ENCODE measurements at places on chromosomes 2 and 18.

- no peak for DNase-seq
Measured at GRCh38 chr18:76564117-76564516, 69.1 kb upstream of the ZNF516 start.

- no peak for DNase-seq
Measured at GRCh38 chr2:191018048-191018447, 4.1 kb upstream of the STAT1 start.

DNA sequence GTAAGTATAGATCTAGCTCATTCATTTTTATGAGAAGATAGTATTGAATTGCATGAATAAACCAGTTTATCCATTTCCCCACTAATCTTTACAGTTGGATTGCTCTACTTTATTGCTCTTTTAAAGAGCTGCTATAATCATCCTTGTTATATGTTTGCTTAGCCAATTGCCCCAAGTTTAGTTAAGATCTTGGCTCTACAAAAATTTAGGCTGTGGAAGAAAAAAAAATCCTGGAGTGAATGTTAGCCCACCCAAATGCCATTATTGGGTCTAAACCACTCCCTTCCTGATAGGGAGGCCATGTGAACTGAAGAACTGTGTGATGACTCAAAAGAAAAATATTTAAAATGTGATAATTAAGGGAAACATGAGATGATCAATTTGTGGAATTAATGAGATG lies 2.9 kb downstream of the ALS2 start:
- DNase-seq, result no peak

DNA sequence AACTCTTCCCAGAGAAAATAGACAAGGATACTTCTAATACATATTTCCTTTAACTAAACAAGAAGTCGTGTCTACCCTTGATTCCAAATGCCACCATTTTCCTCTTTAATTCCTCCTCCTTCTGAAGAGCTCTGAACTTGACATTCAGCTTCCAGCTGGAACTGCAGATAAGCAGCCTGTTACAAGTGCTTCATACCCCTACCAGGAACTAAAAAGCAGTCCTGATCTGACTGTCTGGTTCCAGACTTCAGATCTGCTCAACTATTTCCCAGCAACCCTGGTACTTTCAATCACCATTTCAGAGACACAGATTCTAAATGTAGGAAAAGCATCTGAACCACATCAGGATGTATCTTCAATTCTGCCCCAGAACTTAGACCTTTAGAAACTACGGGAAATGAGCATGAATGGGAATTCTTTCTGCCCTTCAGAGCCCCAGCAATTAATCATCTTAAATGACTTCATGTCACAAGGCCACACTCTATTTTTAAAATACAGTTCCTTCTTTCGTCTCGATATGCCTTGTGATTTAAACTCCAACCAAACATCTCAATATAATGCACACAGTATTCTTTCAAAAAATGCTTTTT lies 159.5 kb downstream of the L3MBTL4 start:
- no peak for DNase-seq

- no peak for DNase-seq
Measured at GRCh38 chr2:6999211-6999877, 82.1 kb downstream of the RNF144A start.

DNA sequence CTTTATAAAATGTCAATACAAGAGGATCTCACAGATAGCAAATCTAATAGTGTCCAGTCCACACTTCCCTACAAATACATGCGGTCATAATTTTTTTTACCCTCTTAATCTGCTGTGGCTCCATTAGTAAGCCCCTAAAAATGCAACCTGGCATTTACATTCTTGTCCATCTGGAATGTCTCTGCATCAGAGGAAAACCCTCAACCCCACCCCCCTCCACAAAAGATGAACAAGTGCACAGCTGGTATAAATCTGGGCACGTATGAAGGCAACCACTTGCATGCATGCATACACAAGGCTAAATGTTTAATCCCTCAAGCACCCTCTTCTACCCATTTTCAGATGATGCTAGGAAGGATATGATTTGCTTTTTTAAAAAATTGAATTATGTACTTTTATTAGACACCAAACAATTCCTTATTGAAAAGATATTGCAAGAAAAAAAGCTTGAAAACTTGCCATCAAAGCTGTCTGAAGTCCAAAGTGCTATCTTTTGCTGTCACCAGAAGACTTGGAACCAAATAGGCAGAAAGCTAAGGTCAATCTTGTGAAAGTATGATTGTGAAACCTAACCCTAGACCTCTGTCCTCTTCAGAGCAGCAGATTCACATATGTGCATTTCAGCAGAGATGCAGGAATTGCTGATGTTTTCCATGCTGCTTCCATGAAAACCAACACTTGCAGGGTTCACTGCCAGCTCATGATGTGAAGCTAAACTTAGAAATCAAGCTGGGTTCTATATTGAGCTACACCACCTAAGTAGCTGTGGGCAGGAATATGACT lies 39.0 kb downstream of the IRS1 start:
- DNase-seq, result no peak

- DNase-seq, result no peak
Measured at GRCh38 chr18:29594493-29594892, 1417.6 kb upstream of the CDH2 start.

DNA sequence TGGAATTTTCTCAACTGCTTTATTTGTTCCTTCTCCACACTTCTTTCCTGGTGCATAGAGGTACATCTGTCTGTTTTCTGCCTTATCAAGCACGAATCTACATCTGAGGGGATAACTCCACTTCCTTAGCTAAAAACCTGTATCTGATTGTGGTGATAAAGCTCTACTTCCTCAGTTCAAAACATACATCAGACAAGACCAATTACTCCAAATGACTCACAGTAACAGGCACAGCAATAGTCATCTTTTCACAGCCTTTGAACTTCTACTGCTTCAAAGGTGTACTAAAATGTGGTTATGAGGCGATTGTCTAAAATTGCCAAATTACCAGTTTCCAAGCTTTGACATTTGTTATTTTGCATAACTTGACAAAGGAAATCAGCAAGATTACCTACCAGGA lies 803.6 kb upstream of the ZEB2 start:
- no peak for DNase-seq

GRCh38 chr2:155975734-155976133 lies 356.8 kb downstream of the NR4A2 start:
- DNase-seq, result no peak

GRCh38 chr2:149825473-149825872 lies 237.9 kb upstream of the MMADHC start:
- DNase-seq, result no peak

DNA sequence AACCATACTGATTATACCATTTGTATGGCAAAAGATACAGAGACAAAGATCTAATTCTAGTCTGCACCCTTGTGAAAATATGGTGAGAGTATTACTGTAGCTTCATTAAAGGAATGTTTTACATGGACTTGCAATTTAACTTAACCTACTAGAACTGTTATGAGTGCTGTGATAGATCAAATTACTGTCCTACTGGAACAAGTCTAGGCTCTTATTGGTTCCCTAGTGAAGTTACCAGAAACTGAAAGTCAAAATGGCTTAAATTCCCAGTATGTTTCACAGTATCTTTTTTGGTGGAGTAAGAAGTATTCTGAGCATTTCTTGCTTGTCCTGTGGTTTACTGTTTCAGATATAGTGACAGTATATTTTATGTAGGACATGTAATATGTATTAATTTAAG lies 3.8 kb upstream of the TBR1 start:
- no peak for DNase-seq

DNA sequence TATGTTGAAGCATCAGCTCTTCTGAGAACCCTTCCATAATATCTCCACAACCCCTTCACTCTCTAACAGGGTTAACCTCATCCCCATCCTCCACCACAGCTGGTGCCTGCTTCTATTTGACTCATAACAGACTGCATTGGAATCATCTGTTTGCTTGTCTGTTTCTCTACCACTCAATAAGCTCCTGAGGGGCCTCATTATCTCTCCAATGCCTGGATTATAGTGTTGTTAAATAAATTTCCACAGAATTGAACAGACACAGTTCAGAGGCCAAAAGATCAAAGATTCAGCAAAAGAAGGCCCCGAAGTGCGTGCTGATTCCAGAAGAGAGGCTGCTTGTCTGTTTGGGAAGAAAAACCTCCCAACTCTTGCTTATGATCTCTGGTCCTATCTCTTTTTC lies 33.7 kb upstream of the FAM98A start:
- DNase-seq, result no peak

GRCh38 chr18:32956591-32957315 lies 183.9 kb upstream of the KLHL14 start:
- DNase-seq, result no peak

DNA sequence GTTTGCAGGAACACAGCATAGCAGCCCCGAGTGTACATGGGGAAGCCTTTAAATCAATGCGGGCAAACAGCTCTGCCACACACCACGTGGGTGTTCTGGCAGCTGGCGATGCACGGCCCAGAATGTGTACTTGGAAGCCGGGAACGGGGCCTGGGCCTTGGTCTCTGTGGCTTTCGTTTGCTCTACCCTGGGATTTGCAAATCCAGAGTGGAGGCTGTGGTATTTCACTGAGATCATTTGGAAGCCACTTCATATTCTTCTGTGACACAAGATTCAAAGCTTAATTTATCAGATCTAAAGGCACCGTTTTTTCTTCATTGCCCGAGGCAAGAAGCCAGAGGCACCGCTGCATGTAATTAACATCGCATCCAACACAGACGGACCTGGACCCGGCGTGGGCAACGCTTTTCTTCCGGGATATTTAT lies 246.3 kb upstream of the MYT1L start:
- DNase-seq, result no peak

DNA sequence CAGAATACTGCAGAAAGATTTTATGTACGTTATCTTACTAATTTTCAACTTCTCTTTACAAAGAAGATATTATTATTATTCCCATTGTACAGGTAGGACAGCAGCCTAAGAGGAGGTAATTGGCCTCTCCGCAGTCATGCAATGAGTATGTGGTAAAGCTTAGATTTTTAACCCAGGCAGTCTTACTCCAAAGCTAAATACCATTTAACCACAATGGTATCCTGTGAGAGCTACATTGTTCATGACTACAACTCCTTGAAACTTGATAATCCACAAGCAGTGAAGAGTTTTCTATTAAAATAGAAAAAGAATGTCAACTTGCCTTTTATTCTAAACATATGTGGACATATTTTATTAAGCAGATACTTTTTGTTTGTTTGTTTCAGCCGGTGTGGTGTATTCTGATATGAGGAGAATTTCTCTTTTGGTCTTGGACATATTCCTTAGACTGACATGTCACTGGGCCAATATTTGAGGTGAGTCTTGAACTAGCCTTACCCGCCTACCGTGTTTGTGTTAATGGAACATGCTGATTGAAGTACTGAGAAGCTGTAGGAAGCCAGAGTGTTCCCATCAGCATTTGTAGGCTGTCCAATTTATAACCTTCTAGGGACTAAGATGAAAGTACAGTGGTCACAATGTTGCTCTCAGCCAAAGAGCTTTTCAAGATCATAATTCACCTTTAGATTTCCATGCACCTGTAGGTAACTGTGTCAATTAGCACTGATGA lies 293.9 kb upstream of the DCC start:
- DNase-seq, result no peak

- no peak for DNase-seq
Measured at GRCh38 chr2:45191976-45192375, 182.7 kb upstream of the SIX2 start.

GRCh38 chr18:10242936-10243680 lies 211.3 kb upstream of the APCDD1 start:
- no peak for DNase-seq

GRCh38 chr2:29520001-29520400 lies 401.4 kb downstream of the ALK start:
- DNase-seq, result no peak

DNA sequence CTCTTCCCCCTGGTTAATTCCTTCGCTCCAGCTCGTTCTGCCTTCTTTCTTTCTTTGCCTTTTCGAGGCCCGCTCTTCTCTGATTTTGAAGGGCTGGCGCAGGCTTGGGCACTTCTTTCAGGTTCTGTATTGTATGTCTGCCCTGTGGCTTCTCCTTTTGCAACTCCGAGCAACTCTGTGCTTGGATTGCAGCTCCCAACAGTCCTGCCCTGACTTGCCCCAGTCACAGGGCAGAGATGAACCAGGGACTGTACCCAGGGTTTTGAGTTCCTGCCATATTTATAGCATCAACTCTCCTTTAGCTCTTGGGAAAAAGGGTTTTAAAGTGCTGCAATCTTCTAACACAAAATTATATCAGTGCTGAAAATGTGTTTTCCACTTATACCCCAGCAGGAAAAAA lies 31.1 kb upstream of the CD8A start:
- DNase-seq, result no peak

- DNase-seq, result no peak
Measured at GRCh38 chr2:69789772-69790600, 39.5 kb upstream of the GMCL1 start.

GRCh38 chr2:16240402-16240801 lies 300.1 kb downstream of the MYCN start:
- no peak for DNase-seq

Measured in effector CD8-positive, alpha-beta T cell (primary cell).